Substantia nigra (tissue), 51 donors: ENCODE measurements at places on chromosomes 7 and 10.

DNA sequence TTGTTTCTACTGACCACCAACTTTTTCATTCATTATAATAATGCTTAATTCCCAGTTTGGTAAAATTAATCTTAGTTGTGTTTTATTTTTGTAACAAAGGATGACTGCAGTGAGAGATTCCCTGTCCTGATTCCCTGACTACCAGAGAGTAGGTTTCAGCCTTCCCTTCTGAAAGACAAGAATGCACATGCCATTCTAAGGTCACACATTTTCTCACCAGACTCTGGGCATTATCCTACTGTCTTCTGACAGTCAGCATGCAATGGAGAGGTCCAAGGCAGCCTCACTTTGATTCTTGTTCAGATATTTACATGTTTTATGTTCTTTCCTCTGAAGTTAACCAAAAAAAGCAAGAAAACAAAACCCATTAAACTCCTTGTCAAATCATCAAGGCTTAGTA lies 372.7 kb upstream of the CDC14C start:
- no peak for DNase-seq

DNA sequence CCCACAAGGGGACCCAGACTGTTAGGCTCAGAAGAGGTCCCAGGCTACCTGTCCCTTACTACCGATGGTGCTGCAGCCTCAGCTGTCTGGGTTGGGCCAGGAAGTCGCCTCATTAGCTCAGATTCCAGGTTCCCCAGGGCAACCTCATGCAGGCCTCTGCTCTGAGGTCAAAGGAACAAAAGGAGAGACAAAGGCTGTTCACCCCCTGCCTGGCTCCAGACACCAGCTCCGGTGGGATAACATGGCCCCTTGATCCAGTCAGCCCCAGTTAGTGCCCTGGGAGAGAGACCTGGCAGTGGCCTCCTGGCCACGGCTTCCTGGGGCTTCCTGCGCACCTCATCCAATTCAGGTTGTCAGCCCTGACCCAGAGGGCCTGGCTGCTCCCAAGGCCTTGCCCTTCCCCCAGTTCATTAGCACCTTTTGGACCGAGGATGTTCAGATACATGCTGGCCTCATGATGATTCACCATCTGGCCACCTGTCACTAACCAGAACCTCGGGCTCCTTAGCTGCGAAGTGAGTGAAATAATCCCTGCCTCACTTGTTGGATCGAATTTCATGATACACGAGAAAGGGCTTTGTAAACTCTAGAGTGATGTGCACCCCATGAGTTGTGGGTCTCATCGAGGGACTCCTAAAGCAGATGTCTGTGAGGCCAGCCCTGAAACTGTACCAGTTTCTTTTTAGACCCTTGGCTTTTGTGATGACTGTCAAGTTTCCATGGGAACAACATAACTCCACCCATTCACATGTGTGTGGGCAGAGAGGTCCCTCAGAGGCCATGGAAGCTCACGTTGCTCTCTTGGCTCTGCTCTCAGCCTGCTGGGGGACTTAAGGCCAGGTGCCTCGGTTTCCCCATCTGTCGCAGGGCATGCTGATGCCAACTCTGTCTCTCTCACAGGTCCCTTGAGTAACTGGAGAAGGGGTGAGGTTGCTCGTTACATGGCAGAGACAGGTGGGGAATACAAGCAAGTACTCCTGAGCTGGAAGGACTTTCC lies 79.5 kb upstream of the PCBD1 start:
- no peak for DNase-seq

DNA sequence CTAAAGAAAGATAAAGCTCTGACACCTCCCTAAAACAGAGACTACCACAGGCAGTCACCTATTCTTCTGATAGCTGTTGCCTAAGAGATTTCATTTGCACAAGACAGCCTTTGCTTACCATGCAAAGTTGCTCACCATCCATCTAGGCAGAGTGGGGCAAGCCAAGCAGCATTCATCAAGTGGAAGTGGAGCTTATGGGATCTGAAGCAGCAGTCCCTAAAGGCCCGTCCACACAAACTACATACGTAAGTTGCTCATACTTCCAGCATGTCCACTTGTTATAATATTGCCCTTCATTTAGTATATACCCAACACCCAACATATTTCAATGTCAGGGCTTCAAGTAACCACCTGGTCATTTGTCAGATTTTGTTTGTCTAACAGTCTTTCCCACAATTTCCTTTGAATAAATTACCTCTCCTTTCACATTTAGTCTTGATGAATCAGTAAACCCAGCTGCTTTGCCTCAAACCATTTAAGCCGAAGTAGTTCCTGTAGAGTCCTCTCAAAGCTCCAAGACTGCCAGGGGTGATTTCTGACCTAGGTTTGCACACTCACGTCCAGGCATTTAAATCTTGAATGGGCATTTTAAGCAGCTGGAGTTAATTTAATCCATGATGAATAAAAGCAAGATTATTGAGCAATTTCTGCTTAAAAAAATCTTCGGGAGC lies 67.9 kb downstream of the ATAD1 start:
- no peak for DNase-seq

GRCh38 chr7:40629891-40630290 lies 495.1 kb downstream of the SUGCT start:
- no peak for DNase-seq

DNA sequence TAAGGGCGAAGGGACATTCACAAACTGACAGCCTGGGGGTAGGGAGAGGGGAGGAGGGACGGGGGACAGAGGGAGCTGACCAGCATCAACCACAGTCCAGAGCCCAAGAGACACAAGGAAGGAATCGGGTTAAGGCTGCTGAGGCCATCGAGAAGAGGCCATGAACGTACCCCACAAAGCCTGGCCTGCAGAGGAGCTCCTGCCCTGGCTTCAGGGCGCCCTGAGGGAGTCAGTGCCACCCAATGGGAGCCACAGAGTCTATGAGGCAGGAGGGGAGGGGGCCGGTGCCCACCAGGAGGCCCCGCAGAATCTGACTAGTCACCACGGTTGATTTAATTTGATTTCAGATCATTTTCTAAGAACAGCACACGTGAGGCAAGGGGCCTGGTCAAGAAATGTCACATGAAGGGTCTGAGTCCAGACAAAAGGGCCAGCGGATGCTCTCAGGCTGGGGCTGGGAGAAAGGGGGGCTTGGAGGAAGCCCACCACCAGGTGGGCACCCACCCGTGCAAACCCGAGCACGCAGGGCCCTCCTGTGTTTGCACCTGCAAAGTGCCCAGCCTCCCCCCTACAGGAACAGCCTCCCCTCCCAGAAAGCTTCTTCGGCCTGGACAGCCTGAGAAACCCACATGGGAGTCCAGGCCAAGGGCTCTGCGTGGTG lies 40.4 kb downstream of the CAMK2B start:
- no peak for DNase-seq

GRCh38 chr10:49141541-49142332 lies 7.9 kb upstream of the FAM170B start:
- no peak for DNase-seq

GRCh38 chr7:75961218-75961617 lies 33.2 kb downstream of the TMEM120A start:
- DNase-seq, result no peak
